Hematopoietic multipotent progenitor cell treated with erythropoietin and hydrocortisone succinate and interleukin-3 and kit ligand, for 4 days (in vitro differentiated cells): ENCODE measurements at places on chromosomes 11 and 22.

DNA sequence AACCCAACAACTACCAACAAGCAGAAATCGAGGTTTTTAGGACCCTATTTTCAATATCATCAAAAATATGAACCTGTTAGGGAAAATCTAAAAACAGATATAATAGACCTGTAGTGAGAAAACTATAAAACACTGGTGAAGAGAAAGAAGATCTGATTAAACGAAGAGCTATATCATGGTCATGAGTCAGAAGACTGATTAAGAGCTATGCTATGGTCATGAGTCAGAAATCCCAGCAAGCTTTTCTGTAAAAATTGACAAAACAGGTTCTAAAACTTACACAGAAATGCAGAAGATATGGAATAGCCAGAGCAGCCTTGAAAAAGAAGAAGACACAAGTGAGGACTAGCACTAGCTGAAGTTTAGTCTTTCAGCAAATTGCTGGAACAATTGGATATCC is 345.0 kb downstream of the TBC1D22A start:
- peak; percentile 16 for DNase-seq

- no peak for DNase-seq
Measured at GRCh38 chr22:39596601-39597000, 26.0 kb downstream of the CACNA1I start.

GRCh38 chr22:28488825-28489224 is 190.8 kb downstream of the TTC28 start:
- DNase-seq = peak; percentile 31

- no peak for DNase-seq
Measured at GRCh38 chr11:37371346-37371970, 773.4 kb upstream of the RAG2 start.

GRCh38 chr11:62402226-62402959 is 16.4 kb upstream of the SCGB1A1 start:
- DNase-seq = peak; percentile 77

DNA sequence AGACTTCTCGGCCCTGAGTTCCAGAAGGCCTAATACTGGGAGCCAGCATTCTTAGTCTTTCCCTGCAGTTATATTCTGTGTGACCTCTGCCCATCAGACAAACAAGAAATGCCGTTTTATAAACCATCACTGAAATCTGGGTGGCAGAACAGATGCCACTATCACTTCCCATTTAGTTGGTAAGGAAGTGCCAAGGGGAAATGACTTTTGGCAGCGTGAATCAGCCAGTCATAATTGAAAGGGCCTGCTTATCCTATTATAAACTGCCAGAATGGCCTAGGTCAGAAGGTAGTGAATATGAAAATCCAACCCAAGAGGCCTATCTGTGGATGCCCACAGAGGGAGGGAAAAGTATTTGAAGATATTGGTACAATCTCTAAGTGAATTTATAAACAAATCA is 646.8 kb upstream of the CCDC90B start:
- DNase-seq = no peak

DNA sequence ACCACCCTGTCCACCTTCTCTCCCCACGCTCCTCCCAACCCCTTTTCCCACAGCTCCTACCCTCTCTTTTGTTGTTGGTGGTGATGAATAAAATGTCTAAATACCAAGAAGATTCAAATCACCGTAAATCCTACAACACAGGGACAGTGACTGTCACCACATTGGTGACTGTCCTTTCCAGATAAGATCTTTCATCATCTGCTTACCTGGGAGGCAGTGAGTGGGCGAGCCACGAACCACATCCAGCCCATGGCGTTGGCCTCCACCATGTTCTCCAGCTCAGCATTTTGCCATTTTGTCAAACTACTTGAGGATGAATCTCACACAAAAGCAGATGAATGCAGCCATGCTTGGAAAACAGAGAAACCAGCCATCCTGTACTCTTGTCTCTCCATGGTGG is 6.7 kb upstream of the CYTH4 start:
- no peak for DNase-seq

DNA sequence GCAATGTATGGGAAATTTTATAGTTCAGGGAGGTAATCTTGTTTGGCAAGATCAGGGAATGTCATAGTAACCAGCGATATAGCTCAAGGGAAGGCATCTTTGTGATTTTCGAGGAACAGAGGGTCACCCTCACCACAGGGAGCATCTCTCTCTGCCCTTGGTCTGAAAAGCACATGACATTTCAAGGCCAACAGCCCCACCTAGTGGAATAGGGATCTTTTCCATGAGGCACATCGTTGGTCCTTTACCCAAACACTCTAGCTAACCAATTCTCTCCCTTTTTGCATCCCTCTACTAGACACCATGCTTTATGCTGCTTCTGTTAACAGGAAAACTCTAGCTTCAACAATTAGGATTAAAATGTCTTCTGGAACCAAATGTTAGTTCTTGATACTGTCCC is 179.0 kb downstream of the GRM5 start:
- DNase-seq = peak; percentile 29

DNA sequence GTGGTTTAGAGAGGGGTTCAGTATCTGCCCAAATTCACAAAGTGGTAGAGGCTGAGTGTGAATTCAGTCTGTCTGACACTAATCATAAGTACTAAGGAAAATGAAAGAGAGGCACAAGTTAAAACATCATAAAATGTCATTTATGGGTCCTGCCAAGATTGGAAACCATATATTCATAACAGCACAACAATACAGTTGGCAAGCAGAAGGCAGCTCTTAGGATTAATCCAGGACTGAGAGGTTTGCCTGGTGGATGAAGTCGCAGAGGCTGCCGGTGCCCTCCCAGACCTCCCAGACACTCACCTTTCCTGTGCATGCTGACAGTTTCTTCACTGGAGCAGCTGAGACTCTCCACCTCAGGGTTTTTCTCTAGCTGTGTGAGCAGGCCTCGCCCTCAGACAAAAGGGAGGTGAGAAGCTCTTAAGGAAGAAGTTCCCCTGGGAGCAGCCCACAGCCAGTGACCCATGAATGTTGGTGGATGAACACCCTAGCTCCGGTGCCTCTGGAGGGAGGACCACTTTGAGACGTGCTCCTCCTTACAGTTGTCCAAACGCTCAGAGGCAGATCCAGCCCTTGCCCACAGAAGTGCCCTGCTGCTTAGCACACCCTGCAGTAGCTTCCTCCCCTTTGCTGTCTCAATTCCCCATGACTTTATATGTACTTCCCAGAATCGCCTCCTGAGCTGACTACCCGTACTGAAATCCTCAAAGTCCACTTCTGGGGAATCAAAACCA is 43.7 kb downstream of the MAML2 start:
- DNase-seq = no peak

DNA sequence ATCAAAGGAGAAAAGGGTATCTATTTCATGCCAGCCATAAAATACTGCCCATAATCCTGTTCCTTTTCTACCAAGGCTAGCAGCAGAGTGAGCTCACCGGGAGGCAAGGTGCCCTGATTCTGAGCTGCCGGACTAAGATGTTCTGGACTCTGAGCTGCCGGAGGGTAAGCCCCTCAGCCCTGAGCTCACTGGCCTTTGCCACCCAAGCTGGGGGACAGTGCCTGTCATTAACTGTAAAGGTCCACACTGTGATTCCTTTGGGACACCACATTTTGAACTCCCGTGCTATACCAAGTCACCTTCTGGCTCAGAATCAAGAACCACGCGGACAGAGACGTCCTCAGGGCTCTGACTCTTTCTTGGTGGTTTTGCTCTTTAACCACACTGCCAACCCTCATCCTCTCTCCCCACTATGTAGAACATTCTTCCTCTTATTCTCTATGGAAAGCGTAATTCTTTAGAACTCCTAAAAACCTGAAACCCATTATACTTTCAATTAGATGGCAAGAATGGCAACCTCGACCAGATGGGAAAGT is 88.4 kb upstream of the BID start:
- DNase-seq = peak; percentile 45

GRCh38 chr11:125930076-125930450 is 15.8 kb upstream of the VSIG10L2 start:
- no peak for DNase-seq

DNA sequence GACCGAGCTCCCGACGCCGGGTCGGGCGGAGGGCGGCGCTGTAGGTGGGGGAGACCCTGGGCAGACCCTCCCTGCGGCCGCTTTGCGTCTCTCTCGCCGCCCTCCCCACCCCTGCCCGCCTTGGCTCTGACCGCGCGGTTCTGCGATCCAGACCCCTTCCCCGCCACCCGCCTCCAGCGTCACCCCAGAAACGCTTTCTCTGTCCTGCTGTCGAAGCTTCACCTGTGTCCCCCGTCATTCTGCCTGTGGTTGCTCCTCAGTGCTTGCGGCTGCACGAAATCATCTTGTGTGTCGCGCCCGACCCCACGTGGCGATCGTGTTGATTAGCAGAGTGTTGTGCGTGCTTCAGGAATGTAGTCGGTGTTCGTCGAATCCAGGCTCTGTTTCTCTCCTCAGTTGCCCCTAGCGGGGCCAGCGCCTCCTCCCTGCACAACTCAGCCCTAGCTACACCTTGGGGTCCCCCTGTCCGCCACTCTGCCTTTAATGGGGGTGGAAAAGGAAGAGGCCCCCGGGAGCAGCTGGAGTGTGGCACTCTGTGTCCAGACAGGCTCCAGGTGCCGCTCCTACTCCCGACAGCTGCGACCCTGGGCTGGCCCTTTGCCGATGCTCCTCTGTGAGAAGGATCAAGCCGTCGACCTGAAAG is 851 bp downstream of the PTDSS2 start:
- peak; percentile 88 for DNase-seq

DNA sequence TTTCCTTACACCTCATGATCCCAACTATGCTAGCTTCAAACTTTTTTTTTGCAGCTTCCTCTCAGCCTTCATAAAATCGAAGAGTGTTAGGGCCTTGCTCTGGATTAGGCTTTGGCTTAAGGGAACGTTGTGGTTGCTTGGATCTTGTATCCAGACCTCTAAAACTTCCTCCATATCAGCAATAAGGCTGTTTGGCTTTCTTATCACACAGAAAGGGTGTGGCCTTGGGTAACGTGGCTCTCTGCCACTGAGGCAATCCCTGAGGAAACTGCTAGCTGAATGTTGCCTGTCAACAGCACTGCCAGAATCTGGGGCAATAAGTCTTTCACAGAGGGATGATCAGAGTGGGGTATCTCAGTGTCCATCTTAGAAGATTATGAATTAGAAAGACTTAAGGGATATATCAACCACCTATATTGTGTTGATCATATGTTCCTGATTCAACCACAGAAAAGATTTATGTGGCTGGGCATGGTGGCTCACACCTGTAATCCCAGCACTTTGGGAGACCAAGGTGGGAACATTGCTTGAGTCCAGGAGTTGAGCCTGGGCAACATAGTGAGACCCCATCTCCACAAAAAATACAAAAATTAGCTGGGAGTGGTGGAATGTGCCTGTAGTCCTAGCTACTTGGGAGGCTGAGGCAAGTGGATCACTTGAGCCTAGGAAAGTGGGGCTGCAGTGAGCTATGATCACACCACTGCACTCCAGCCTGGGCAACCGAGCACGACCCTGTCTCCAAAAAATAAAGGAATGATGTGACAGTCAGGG is 12.5 kb upstream of the CUL5 start:
- DNase-seq = peak; percentile 30

- peak; percentile 75 for DNase-seq
Measured at GRCh38 chr22:42621505-42622002, 6.9 kb upstream of the POLDIP3 start.

GRCh38 chr22:46739094-46739870 is 1.2 kb upstream of the CERK start:
- peak; percentile 58 for DNase-seq

GRCh38 chr11:104645261-104646222 is 252.7 kb downstream of the CASP12 start:
- DNase-seq = no peak

GRCh38 chr11:70654016-70654415 is 255.7 kb downstream of the CTTN start:
- no peak for DNase-seq

DNA sequence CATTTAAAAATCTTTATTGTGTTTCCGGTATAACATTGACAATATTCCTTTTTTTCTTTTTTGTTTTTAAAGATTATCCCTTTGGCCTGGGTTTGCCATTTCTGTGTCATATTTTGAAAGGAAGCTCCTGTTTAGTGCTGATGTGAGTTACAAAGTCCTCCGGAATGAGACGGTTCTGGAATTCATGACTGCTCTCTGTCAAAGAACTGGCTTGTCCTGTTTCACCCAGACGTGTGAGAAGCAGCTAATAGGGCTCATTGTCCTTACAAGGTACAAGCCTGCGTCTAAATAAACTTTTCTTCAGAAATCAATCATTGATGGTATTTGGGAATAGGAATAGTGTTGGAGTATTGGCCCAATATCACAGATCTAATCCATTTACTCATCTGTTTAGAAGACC is 19.8 kb downstream of the PIWIL4 start:
- DNase-seq = no peak

DNA sequence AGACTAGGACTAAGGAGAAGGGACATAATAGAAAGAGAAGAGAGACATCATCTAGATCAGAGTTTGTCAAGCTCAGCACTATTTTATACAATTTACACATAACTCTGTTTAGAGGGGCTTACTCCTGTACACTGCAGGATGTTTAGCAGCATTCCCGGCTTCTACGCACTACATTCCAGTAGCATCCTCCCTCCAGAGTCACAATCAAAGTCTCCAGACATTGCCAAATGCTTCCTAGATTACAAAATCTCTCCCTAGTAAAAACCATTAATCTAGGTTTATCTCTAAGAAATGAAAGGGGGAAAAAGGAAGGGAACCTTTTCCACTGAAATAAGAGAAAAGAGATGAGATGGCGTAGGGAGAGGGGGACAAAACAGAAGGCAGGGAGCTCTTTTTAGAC is 4.0 kb downstream of the USP28 start:
- DNase-seq = no peak

GRCh38 chr11:84969103-84969502 is 658.0 kb downstream of the DLG2 start:
- DNase-seq = no peak

GRCh38 chr11:130882138-130882551 is 34.1 kb downstream of the SNX19 start:
- no peak for DNase-seq

GRCh38 chr11:124837491-124837856 is 27.8 kb upstream of the ROBO3 start:
- peak; percentile 84 for DNase-seq

GRCh38 chr11:61134801-61135257 is 26.4 kb downstream of the VPS37C start:
- no peak for DNase-seq

DNA sequence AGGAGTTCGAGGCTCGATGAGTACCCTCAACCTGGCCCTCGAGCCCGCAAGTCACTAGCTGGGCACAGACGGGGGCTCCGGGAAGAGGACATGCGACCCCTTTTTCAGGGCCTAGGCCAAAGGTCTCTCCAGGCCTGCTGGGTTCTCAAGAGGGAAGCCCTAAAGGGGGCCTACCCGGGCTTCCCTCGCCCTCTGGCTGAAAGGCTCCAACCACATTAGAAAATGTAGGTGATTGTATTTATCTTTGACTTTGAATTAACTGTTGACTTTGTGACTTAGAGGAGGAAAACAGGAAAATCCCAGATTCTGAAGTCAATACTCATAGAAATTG is 7.3 kb upstream of the PAX6 start:
- no peak for DNase-seq

- DNase-seq = no peak
Measured at GRCh38 chr22:40281717-40282116, 64.6 kb upstream of the ADSL start.

DNA sequence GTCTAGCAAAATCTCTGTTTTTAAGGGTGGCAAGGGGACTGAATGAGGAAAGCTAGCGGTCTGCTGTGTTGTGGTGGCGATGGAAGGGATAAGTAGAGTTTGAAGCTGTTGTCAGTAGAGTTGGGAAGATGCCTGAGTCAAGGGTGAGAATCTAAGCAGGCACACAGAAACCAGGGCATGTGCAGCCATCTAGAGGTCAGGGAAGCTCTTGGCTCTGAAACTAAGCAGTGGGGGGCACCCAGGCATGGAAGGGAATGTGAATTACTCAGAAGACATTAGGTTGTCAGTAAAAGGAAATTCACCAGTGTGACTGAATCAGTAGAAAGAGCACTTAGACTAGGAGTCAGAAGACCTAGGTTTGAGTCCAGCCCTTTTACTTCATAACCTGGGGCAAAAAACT is 15.4 kb downstream of the BMAL1 start:
- no peak for DNase-seq
